ENCODE measurements at places on chromosomes 1 and 21.

DNA sequence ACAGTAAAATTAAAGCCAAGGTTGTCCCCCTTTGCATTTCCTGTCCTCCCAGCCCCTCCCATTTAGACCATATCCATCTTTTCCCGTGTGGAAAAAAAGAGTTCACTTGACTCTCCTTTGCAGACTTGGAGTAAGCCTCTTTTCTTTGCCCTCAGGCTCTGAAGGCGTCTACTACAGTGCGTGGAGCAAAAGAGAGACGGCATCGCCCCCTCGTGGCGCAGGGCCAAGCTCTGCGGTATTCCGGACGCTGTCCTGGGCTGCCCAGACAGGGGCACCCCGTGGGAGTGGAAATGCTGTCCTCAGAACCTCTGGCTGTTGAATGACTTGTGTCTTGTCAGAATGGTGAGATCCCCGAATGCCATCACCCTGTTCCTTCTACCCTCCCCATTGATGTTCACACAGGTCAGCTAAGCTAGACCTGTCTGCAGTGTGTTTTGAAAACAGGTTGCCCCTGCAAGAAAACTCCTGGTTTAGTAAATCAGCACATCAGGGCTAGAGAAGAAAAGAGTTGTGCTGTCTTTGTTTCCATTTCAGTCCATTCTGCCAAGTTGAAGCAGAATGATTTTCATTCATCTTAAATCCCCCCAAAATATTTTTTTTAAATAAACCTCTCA lies 12.3 kb upstream of the GJA8 start:
- no peak for DNase-seq

GRCh38 chr1:61687901-61688300 lies 37.0 kb downstream of the TM2D1 start:
- DNase-seq: no peak

- no peak for DNase-seq
Measured at GRCh38 chr1:229167318-229167717, 103.6 kb upstream of the RAB4A start.

DNA sequence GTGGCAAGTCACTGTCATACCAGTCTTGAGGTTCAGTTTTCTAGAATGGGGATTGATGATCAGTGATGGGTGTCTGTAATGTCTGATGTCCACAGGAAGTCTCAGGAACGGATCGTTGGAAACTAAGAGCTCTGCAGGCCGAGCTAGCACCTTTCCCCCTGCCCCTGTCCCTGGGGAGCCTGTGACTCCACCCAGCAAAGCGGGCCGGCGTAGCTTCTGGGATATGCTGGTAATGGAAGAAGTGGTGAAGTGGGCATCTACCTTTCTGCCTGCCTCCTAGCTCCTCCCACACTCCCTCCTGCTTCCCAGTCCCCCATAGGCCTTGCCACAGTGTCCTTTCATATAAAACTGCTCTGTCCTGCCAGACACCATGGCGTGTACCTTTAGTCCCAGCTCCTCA lies 13.4 kb downstream of the HYI start:
- DNase-seq: no peak

GRCh38 chr1:61612602-61613001 lies 112.3 kb downstream of the TM2D1 start:
- no peak for DNase-seq

DNA sequence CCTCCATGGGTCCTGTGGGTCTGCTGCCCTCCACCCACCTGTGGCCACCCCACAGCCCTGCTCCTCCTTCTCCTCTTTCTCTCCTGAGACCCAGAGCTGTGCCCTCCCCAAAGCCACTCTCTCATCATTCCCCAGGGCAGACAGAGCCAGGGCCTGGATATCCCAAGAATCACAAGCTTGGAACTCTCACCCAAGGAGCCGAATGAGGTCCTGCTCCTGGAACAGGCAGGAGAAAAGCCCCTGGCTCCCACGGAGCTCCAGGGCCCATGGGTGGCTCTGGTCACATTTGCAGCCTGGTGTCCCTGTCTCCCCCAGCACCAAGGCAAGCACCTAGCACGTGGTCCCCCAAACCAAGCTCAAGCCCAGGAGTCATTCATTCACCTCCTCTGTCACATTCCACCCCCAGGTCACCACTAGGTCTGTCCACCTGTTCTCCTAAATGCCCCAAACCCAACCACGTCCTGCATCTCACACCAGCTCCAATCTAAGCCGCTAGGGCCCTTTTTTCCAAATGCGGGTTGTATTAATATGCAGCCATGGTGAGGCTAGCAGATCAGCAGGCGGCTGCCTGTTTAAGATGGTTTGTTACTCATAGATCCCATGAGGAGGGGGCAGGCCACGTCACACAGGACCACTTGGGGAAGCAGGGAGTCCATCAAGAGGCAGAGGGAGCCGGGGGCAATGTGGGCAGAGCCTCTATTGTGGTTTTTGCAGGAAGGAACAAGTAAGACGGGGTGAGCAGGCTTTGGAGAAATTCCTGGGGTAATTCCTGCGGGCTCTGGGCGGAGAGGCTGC lies 215.5 kb upstream of the VAMP3 start:
- no peak for DNase-seq

DNA sequence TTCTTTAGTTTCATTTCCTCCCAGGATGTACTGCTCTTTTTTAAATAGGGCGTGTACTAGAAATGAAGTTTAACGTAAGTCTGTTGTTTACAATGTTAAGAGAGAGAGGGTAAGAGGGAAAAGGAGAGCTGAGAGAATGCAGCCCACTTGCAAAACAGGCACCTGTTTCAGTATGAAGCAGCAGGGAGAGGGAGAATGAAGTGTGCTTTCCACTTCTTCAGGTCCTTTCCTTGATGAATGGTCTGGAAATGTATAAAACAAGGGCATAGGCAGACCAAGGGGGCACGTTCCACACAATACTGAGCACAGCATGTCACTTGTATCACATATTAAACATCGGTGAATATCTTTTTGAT lies 2.0 kb downstream of the KCNA3 start:
- DNase-seq: no peak

DNA sequence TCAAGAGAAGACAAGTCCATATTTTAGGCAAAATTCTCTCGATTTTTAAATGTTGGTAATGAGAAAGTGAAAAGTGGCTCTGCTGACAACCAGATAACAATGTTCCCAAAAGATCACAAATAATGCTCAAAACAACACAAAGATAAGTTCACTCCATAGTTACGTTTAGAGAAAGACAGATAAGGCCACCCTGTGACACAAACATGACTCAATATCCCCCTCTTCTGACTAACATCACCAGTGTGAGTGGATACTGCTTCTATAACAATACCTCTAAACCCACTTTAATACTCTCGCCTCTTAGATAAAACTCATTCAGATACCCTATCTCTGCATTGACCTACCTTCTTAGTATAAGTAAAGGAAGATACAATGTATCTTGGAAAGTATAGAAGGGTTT lies 51.2 kb upstream of the RGS7 start:
- no peak for DNase-seq

DNA sequence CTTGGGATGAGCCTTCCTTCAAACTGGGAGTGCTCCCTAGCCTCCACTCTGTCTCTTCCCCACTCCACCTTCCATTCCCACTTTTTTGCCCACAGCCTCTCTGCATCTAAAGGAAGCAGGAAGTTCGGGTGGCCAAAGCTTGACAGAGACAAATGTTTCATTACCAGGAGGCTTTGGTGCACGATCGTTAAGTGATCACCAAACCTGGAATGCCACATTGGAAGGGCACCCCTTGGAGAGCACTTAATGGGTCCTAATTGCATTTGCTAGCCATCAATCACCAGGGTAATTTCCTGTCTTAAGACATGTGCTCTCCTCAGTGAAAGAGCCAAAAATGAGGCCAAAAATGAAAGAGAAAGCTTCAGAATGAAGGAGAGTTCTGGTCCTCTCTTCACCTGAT lies 206.5 kb downstream of the TNR start:
- DNase-seq: no peak

GRCh38 chr1:43439781-43440180 lies 13.9 kb downstream of the HYI start:
- DNase-seq: no peak

GRCh38 chr1:177238967-177239366 lies 68.2 kb downstream of the BRINP2 start:
- no peak for DNase-seq

Measured in NCI-H2081 treated with DMSO at 0.1 percent for 48 hours (cell line).